ENCODE measurements at places on chromosomes 1 and 21.

GRCh38 chr1:111832521-111833155 lies 76.9 kb downstream of the DDX20 start:
- no peak for DNase-seq

DNA sequence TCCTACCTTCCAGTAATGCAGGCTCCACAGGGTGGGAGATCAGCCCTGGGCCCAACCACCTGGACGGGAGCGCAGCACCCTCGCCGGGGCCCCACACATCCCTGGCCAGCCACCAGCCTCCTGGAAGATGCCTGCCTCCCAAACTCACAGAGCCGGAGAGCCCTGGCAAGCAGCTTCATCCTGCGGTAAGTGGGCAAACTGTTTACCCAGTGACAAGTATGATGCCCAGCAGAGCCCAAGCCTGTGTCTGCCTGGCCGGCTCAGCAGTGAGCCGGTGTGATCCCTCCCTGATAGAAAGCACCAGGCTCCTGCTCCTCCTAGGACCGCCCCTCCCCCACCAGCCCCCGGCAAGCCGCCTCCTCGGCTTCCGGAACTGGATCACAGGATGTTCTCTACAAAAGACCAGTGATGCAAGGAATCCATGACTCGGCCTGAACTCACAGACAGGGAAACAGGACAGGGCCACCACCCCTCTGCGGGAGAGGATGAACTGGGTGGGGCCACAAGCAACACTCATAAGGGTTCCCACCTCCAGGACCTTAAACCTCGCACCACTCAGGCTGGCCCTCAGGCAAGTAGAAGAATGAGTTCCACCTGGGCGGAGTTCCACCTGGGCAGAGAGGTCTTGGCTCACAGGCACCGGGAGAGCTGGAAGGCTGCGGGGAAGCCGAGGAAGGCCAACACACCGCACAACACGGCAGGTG lies 7.9 kb downstream of the ACOT7 start:
- no peak for DNase-seq

GRCh38 chr1:35707601-35708440 lies 10.9 kb downstream of the C1orf216 start:
- DNase-seq, result no peak

DNA sequence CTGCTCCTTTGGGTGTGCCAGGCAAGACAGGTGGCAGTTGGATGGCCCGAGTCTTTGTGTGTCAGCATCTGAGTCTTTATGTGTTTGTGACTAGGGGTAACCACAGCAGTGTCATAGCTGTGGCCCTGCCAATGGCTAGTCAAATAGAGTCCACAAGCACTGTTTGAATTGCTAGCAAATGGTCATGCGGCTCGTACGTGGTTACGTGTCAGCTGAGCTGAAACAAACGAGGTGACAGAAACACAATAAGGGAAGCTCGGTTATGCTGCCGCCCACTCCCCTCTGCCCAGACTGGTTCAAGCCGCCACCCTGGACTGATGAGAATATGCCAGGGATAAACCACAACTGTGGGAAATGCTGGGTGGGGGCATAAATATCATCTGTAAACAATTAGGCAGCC lies 174.3 kb upstream of the LMO4 start:
- no peak for DNase-seq

DNA sequence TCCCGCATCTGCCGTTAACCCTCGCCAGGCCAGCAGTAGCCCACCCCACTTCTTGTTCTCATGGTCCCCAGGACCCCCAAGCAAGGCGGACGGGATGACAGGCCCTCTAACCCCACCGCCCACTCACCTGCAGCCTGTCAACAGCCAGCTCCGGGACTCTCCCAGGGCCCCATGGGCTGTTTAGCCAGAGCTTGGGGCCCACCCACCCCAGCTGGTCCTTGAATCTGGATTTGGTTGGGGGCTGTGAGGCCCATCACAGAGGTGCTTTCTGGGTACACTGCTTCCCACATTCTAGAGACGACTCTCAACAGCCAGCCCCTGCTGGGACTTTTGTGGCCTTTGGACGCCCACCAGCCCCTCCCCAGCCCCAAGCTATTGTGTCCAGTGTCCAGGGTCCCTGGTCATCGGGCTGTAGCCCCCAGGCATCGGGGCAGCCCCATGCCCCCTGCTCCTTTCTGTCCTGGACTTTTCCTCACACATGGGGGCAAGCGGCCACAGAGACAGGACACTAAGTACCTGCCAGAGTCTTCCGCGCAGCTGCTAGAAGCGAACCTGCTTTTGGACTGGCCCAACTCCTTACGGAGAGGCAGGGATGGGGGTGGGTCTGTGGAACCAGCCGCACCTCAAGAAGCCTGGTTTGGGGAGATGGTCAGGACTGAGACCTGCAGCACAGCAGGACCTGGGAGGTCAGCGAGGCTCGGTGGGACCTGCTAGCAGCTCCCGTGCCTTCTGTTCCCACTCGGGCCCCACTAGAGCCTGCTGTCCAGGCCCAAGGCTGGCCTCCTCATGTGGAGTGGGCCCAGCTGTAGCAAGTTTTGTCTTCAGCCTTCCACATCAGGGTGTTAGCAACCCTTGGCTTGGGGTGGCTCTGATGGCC lies 208.1 kb upstream of the VAMP3 start:
- no peak for DNase-seq

- no peak for DNase-seq
Measured at GRCh38 chr1:71494163-71494562, 413.3 kb upstream of the ZRANB2 start.

DNA sequence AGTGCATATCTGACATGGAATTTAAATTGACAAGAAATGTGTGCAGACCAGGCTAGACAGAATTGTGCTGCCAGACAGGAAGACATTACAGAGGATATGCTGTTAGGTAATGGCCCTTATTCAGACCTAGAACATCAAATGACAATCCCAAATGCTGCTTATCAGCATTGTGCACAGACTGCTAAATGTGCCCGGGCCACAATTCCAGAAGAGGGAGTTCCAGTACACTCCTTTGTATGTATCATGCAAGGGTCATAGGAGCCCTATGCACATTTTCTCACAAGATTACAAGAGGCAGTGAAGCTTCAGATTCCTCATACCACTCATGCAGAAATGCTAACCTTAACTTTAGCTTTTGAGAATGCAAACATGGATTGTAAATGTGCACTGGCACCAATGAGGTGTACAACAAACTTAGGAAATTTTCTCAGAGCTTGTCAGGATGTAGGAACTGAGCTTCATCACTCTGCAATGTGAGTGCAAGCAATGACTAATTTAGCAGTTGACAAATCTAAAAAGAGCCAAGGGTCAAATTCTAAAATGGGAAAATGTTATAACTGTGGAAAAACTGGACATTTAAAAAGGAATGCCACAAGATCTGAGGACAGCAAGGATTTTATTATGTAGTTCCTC lies 273.5 kb downstream of the COL11A1 start:
- no peak for DNase-seq
